A172 (cell line): ENCODE measurements at places on chromosomes 13 and 19. TPM values are rescaled to one million over a fixed set of nuclear protein-coding genes. Genes with fewer than 3 reads are reported as not detected.

The CEACAM1 gene
- 0.67 and 2.2 TPM in 2 replicates for total RNA-seq

DNA sequence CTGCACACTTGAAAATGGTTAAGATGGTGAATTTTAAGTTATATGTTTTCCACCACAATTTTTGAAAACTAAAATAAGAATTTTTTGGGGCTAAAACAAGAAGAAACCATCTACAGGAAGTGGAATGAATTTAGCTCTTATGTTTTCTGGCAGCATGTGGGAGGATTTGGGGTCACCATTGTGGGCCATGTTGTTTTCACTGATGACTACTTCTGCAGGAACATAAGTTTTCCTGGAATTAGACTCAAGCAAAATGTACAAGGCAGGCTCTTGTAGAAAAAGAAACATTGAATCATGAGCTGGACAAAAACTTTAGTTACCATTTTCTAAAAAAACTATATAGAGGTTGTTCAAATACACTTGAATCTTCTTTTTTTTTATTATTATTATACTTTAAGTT is 125.3 kb upstream of the C1QTNF9B start:
- DNase-seq, result no peak

The ZNF486 gene
- 6.6 and 8.8 TPM in 2 replicates for total RNA-seq

DNA sequence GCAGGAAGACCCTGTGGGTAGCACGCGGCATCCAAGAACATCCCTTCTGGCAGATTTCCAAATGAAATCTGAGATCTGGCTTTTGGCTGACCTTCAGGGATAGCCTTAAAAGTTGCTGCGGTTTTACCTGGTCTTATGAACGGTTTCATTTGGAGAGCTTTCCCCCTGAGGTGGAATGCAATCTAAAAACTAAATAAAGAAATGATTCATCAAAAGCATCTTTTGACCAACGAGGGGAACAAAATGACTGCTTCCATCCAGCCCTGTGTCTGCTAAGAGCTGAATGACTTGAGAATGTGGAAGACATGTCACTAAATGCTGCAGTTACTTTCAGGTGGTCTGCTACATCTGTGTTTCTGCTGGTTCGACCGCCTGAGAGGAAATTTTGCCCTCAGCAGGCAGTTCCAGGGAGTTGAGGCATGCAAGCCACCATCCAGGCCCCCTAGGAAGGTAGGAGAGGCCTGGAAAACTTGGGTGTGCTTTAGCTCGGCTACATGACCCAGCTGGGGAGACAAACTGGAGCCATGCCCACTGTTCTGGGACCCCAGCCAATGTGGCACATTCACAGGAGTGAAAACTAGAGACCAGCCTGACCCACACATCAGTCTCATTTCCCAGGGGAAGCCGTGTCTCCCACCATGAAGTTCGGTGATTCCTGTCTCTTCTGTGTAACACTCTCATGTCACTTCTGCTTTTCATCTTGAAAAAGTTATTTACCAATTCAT is 175.1 kb upstream of the KL start:
- DNase-seq, result no peak

GRCh38 chr13:49869519-49869918 is 66.6 kb downstream of the SPRYD7 start:
- peak; percentile 5 for DNase-seq

The TM9SF2 gene
- total RNA-seq, result 220 and 229 TPM in 2 replicates

The FFAR1 gene
- total RNA-seq, result not detected in 2 replicates

The HSH2D gene
- not detected in 2 replicates for total RNA-seq

The CERS1 gene
- total RNA-seq, result 3.1 and 5.3 TPM in 2 replicates

The C19orf67 gene
- not detected in 2 replicates for total RNA-seq

- no peak for DNase-seq
Measured at GRCh38 chr13:39023761-39024160, 14.1 kb downstream of the PROSER1 start.

- DNase-seq, result no peak
Measured at GRCh38 chr13:23632741-23633140, 62.5 kb downstream of the TNFRSF19 start.

- DNase-seq, result peak; percentile 35
Measured at GRCh38 chr19:5718037-5718578, 1.8 kb downstream of the LONP1 start.

GRCh38 chr19:17752865-17753639 is 1.8 kb downstream of the FCHO1 start:
- no peak for DNase-seq

DNA sequence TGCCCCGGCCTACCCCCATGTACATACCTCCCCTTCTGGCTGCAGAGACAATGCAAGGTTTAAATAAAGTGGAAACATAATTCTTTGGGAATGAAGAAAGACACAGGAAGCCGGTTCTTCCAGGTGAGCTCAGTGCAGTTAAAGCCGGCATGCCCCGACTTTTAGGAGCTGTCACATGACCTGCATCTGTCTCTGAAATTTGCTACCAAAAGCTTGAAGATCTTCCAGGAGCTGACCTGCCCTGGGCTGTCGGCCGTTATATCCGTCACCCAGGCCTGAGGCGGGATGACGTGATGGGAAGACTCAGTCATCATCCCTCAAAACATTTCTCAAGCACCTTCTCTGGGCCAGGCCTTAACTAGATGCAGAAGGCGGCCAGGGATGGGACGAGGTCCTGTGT is 10.3 kb downstream of the RAB8A start:
- DNase-seq, result no peak

DNA sequence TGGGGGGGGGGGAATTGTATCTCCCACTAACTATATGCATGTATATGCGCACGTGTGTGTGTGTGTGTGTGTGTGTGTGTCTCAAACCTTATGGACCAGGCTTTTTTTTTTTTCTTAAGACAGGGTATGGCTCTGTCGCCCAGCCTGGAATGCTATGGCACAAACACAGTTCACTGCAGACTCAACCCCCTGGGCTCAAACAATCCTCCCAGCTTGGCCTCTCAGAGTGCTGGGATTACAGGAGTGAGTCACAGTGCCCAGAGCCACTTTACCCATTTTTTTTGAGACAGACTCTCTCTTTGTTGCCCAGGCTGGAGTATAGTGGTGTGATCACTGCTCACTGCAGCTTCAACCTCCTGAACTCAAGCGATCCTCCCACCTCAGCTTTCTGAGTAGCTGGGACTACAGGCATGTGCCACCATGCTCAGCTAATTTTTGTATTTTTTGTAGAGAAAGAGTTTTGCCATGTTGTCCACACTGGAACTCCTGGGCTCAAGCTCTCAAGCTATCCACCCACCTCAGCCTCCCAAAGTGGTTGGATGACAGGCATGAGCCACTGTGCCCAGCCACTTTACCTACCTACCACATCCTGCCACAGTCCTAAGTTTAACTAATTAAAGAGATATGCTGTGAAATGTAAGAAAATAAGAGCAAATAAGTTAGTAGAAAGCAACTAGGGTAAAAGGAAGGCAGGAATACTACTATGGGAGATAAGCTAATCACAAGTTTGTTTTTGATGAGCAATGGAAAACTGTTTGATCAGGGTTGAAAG is 2.4 kb downstream of the ZMYM5 start:
- DNase-seq, result peak; percentile 74

- no peak for DNase-seq
Measured at GRCh38 chr13:43514311-43514710, 272.5 kb downstream of the ENOX1 start.

The ZNF154 gene
- not detected in 2 replicates for total RNA-seq

GRCh38 chr13:40362502-40362901 is 303.9 kb downstream of the FOXO1 start:
- peak; percentile 5 for DNase-seq

DNA sequence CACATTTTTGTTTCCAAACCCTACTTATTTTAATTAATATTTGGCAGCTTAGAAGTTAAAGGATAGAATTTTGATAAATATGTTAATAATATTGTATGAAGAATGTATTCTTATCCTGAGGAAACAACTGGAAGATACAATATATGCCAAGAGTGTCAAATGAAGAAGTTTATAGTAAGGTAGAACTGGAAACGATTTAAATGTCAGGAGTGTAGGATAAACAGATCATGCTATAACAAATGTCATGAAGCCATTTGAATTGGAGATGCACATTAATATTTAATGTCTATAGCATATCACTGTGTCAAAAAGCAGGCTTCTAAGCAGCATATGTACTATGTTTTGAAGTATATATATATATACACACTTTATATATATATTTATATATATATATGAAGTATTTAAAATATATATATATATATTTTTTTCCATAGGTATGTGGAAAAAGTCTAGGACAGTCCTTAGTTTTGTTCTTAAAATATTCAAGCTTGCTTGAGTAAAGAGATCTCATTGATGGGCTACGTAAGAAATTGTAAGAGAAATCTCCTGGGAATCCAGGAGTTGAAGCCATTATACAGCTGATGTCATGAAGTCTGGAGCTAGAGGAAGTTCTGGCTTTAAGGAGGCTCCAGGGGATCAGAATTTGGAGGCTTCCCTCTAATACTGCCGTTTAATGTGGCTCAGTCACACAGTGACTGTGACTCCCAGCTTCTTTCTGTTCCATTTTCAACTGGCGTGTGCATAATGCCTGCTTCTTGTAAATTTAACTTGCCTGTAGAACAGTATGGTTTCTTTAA is 79.9 kb upstream of the MYCBP2 start:
- no peak for DNase-seq

GRCh38 chr13:42328672-42329071 is 56.7 kb downstream of the AKAP11 start:
- no peak for DNase-seq

The ZFP28 gene
- total RNA-seq, result 9.9 and 13.5 TPM in 2 replicates

- DNase-seq, result no peak
Measured at GRCh38 chr13:42992764-42993122, 702 bp upstream of the EPSTI1 start.

The TEX26 gene
- not detected in 2 replicates for total RNA-seq
